ENCODE measurements at places on chromosomes 16 and 17.

- DNase-seq: no peak
Measured at GRCh38 chr17:19671433-19671832, 22.9 kb downstream of the ALDH3A2 start.

DNA sequence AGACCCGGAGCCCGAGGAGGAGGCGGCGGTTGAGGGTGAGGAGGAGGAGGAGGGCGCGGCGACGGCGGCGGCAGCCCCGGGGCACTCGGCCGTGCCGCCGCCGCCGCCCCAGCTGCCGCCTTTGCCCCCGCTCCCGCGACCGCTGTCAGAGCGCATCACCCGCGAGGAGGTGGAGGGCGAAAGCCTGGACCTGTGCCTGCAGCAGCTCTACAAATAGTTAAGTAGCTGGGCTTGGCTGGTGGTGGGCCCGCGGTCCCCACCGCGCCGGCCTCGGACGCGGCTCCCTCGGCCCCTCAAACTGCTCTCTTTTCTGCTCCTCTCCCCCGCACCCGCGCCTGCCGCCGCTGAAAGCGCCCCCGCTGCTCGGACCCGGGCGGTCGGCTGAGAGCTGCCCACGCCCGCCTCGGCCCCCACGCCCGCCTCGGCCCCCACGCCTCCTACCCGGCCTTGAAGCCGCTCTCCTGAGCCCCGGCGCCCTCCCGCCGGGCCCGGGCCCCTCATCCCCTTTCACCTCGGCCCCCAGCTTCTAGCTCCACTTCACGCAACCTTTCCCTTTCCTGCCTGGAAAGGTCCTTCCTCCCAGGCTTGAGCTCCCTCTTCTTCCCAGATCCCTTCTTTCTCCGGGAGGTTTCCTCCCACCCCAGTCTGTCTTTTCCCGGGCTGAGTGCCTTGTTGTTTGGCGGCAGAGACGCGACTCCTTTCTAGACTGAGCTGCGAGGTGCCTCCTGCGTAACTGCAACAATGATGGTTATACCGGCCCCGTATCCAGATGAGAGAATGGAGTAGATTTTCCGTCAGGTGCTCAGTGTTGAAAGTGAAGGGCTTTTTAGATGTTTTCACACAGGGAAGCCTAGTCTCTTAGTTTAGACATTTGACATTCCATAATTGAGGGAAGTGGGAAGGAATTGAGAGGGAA is 850 bp downstream of the PPM1E start:
- no peak for DNase-seq

DNA sequence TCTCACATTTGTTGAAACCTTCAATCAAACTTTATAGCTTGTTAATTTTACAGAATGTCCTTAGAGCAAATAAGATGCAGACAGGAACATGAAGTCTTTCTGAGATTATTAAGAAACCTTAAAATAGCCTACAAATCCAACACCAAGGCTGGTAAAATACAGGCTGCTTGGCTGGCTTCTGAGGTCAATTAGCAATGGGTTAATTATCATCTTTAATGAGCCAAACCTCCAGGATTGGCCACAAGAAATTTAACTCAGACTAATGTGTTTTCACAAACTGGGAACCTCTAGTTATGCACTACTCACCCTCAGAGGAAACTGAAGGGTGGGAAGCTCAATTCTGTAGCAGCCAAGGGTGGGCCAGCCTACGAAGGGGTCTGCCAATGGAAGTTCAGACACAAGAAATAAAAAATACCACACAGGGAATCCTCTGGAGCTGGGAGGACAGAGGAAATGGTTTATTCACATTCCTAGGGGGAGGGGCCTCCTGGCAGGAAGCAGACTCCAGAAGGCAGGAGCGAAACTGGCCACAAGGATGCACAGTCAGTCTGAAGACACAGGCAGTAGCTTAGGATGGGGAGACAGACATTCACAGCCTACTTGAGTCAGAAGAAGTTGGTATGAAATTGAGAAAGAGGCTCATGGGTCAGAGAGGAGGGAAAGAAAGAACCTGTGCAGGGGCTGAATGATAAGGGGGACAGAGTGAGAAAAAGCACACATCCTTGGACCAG is 36.1 kb downstream of the HIC1 start:
- DNase-seq: no peak

GRCh38 chr17:15237106-15237425 is 28.1 kb downstream of the PMP22 start:
- no peak for DNase-seq

GRCh38 chr17:7685533-7686221 is 1.6 kb downstream of the TP53 start:
- peak; percentile 79 for DNase-seq

DNA sequence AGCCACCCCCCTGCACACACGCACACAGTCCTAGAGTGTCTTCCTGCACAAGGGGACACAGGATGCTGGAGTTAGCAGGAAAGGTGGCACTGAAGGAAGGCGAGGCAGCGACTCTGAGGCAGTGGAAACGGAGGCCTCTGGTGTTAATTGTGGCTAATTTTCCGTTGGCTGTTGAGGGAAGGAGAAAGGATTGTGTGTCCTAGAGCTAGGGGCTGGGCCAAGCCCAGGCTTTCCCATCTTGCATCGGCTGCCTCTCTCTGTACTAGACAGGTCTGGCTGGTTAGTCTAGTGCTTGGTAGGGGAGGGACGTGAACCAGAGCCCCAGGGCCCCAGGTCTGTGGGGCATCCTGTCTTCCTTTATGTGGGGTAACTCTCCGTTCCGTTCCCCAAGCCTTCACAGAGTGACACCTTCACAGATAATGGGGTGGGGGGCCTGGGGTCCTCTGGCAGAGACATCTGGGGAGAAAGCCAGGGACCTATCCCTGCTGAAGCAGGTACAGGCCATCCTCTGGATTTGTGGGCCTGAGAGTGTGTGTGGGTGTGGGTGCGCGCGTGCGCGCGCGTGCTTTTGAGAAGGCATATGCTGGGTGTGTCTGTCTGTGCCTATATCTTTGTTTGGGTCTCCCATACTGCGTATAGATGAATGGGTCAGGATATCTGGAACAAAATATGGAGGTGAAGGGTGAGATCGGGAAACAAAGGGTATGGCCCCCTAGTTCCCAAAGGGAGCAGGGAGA is at the start of gene CHD3:
Gene CHD3, plus strand, starts transcription at position 606 of the 737 bp plus-strand sequence. CDS start 212 bp downstream, outside the sequence.
- no peak for DNase-seq

GRCh38 chr17:63634816-63635215 is 12.6 kb downstream of the MAP3K3 start:
- DNase-seq: no peak

- DNase-seq: no peak
Measured at GRCh38 chr17:1912146-1912545, 82.3 kb downstream of the RPA1 start.

DNA sequence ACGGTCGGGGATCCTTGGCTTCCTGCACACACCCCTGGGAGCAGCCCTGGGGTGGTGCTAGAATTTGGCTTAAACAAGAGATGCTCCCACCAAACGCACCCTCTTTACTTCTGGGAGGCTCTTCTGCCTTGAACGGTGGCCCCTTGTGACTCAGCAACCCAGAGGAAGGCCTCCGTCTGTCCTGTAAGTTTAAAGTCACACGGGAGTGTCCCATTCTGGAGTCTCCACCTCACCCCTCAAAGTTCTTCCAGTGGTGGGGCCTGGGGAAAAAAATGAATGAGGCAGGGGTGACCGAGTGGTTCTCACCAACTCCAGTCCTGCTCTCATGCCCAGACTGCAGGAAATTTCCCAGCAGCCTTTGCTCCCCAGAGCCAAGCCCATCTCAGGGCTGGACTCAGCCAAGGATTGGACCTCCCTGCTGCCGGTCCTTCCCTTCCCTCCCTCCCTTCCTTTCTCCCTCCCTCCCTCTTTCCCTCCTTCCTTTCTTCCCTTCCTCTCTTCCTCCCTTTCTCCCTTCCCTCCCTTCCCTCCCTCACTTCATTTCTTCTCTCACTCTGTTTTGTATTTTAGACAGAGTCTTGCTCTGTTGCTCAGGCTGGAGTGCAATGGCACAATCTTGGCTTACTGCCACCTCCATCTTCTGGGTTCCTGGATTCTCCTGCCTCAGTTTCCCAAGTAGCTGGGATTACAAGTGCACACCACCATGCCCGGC is 11.4 kb downstream of the ITGAD start:
- no peak for DNase-seq

DNA sequence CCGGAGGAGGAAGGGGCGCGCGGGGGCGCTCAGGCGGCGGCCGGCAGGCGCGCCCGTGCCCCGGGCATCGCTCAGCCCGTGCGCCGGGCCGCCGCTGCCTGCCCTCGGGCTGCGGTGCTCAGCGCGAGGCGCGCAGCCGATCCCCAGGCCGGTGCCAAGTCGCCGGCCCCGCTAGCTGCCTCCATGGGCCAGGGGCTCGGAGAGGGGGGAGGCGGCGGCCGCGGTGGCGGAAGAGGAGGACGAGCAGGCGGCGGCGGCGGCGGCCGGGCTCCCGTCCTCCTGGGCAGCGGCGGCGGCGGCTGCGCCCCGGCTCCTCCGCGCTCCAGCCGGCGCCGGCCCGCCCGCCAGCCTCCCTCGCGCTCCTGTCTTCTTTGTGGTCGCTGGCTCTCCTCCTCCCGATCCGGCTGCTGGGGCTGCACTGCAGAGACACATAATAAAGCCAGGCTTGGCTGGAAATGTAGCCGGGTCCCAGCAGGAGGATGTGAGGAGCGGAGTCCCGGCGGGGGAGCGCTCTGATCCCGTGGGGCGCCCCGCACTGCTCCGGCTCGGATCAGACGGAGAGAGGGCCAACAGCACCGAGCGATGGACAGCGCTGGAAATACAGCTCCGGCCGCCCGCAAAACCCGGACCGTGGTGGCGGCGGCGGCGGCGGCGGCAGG is 889 bp upstream of the ZNF423 start:
- DNase-seq: peak; percentile 33

DNA sequence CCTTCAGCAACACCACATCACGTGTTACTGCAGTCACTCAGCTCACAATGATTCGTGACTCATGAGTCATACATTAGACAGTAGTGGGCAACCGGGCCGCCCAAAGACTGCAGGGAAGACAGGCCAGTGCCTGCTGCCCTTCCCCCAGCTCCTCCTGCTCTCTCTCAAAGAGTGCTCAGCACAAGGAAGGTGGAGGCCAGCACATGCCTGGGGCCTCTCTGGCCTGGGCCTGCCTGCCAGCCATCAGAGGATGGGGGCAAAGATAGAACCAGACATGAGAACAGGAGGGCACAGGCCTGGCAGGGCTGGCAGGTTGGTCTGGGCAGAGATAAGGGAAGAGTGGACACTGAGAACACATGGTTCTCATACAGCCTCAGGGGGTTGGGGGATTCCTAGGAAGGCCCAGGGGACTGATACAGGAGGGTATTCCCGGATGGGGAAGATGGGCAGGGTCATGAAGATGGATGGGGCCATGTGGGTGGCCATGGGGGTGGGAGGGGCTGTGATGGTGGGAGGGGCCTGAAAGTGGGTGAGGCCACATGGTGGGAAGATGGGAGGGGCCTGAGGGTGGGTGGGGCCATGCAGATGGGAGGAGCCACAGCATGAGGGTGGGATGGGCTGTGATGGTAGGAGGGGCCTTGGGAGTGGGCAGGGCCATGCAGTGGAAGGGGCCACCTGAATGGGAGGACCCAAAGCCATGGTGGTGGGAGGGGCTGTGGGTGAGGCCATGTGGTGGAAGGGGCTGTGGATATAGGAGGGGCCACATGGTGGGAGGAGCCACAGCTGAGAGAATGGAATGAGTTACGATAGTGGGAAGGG is 29.0 kb downstream of the KATNB1 start:
- peak; percentile 60 for DNase-seq

DNA sequence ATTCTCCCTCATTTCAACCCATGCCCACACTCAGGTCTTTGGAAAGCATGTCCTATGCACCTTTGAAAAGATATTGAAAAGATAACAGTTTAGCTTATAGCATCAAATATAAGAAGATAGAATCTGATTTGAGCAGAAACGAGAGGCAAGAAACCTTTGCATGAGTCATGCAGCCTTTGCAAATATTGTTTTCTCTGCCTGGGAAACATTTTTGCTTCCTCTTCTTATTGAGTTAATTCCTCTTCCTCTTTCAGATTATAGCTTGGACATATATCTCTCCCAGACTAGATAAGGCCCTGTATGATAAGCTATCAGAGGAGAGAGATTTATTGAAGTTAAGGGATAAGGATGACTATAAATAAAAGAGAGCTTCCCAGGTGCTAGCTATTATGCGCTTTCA is 46.1 kb upstream of the KCNJ2 start:
- no peak for DNase-seq

DNA sequence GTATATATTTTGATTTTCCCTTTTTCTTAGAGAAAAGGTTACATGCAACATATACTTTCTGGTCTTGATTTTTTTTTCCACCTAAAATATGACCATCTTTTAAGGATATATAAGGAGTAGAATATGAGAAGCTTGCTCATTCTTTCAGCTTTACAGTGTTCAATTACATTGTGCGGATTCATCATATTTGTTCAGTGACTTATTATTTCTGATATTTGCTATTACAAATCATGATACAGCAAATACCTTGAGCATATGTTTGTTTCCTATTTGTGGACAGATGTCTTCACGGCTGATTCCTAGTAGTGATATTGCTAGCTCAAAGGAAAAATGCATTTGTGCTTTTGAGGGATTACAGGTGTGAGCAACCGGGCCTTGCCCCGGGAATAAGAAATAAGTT is 18.1 kb downstream of the KATNIP start:
- no peak for DNase-seq

DNA sequence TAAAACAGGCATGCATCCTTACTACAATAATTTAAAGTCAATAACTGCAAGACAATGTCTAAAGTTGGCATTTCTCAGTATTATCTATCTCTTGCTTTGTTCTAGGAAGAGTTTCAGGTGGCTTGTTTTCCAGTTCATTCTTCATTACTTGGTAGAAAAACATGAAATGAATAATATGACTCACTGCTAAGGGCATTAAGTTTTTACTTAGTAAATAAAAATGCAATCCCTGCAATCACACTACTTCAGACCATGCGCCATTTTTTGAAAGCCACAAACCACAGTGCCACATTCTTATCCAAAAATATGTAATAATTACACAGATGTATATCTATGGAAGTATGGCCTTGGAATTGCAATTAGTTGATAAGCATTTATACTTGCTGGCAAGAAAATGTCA is 55.4 kb downstream of the CREBBP start:
- DNase-seq: no peak

- no peak for DNase-seq
Measured at GRCh38 chr17:17993852-17994251, 21.2 kb downstream of the DRC3 start.

GRCh38 chr17:28973425-28973824 is 22.1 kb upstream of the PHF12 start:
- DNase-seq: no peak

DNA sequence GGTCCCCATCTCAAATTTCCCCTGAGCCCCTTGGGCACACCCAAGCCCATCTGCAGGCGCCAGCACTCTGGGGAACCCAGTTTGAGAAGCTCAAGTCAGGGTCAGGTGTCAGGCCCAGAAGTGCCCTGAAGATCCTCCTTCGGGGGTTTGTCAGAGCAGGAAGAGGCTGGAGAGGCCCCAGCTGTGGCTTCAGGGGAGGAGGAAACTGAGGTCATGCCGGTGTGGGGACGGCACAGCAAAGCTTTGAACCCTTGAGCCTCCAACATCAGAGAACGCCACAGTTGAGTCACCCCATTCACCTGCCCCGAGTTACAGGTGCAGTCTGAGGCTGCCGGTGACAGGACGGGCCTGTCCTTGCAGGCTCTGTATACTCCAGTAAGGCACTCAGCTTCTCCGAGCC is 140.2 kb upstream of the CIBAR2 start:
- DNase-seq: no peak
